ENCODE measurements at places on chromosomes 6 and 20.

GRCh38 chr6:33960345-33961313 lies 156.8 kb upstream of the MLN start:
- no peak for DNase-seq

DNA sequence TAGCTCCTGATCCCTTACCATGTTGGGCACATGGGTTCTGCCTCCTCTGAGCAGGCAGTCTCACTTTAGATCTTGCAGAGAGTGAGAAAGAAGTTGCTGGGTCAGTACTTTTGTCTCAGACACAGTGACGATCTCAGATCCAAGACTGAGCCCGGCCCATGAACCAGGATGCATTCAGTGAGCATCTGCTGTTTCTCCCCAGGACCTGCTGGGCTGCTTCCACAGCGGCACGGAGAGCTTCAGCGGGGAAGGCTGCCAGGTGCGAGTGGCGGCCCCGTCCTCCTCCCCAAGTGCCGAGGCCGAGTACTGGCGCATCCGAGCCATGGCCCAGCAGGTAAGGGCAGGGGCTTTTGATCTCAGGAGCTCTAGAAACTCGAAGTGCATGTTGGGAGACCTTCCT lies 53.9 kb upstream of the SMIM28 start:
- no peak for DNase-seq

DNA sequence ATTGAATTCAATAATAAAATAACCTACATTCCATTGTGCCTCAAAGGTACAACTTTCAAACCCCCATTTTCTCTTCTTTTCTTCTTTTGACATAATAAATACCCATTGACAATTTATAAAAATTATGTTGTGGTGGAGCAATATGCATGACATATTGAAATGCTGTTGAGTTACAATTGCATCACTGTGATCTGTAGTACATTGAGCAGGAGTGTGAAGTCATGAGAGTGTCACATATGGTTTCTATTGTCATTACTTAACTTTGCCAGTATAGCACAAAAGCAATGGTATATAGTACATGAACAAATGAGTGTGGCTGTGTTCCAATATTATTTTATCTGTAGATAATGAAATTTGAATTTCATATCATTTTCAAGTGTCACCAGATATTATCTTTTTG lies 441.3 kb downstream of the GJA1 start:
- no peak for DNase-seq

- DNase-seq = no peak
These were observed 23.9 kb upstream of the RALGAPA2 start for GRCh38 chr20:20736303-20736702.

GRCh38 chr20:38995536-38996044 lies 33.4 kb downstream of the DHX35 start:
- DNase-seq = no peak

GRCh38 chr6:166433096-166433495 lies 50.4 kb upstream of the MPC1 start:
- no peak for DNase-seq

DNA sequence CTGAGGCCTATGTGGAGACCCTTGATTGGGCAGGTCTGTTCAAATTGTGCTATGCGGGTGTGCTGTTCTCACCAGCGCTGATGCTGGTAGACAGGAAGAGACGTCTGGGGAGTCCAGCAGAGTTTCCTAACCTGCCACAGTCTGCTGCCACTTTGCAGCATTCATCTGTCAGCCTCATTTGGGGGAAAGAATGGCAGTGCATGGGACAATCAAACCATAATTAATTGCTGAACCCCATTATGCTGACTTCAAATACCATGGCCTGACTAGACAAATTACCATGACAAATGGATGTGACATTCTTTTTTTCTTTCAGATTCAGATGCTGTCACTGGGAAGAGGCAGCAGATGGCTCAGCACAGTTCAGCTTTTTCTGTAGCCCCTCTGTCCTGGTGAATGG lies 171.4 kb upstream of the SYNDIG1 start:
- no peak for DNase-seq

GRCh38 chr6:16969699-16970655 lies 131.9 kb upstream of the STMND1 start:
- no peak for DNase-seq

- DNase-seq = no peak
These were observed 98.3 kb upstream of the CHD6 start for GRCh38 chr20:41716436-41716835.

DNA sequence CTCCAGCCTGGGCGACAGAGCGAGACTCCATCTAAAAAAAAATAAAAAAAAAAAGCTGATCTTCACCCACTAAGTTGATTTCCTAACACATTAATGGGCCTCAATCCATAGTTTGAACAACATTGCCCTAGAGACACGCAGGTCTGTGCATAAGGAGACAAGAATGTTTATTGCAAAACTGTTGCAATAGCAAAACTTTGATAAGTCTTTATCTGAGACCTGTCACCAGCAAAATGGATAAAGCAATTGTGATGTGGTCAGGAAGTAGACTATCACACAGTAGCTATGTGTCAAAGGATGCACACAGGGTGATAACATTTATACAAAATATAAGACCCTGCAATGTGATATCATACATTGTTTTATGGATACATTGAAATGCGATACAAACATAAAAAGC lies 4.2 kb upstream of the ITPR3 start:
- DNase-seq = no peak

GRCh38 chr20:61429458-61430227 lies 177.6 kb downstream of the CDH4 start:
- DNase-seq = no peak

GRCh38 chr20:1877609-1878200 lies 17.5 kb upstream of the SIRPA start:
- no peak for DNase-seq

- DNase-seq = no peak
These were observed 16.7 kb upstream of the LMBRD1 start for GRCh38 chr6:69813508-69813907.

GRCh38 chr20:22394583-22394982 lies 189.8 kb downstream of the FOXA2 start:
- DNase-seq = no peak

GRCh38 chr20:34636648-34637047 lies 40.2 kb downstream of the PIGU start:
- DNase-seq = no peak

DNA sequence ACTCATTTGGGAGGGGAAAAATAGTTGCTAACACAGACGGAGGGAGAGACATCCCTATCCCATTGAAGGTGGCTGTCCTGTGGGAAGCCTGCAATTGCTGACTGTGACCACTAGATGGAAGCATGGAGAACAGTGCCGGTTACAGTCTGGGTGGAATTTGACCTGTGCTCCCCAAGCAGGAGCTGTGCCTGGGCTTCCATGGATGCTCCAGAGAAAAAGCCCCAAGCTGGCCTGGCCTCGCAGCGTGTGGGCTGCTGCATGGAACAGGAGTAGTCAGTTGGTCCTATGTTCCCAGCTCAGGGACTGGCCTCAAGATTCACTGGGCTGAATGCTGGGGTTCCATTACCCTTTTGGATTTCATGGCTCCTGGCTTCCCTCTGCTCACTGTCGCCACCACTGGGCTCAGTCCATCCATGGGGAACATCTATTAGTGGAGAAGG lies 116.3 kb upstream of the CHD6 start:
- no peak for DNase-seq

GRCh38 chr6:105259913-105260889 lies 80.4 kb upstream of the POPDC3 start:
- DNase-seq = no peak

GRCh38 chr6:25122001-25122400 lies 157.2 kb upstream of the CARMIL1 start:
- DNase-seq = no peak

DNA sequence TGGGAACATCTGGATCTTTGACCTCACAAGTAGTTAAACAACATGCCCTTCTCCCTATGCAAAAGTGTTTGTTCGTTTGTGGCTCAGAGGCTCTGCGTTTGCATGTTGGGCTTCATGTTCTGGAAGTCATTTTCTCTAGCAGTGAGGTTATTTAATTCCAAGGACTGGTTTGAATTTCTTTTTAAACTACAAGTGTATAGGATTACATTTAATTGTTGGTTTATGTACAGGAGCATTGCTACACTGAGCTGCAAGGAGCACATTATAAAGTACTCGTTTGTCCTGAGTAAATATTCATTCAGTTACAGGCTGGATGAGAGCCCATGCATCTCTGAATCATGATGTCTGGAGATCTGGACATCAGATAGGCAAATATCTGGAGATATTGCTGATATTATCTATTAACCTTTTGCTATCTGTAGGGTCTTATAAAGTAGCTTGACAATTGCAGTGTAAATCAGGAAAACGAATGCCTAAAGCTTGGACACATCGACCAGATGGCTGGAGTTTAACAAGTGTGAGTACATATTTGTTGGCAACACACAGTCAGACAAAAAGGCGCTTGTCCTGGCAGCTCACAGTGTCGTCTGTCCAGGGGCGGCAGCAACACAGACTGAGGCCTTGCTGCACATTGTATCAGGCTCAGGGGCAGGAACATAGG lies 84.6 kb downstream of the PDE7B start:
- no peak for DNase-seq

DNA sequence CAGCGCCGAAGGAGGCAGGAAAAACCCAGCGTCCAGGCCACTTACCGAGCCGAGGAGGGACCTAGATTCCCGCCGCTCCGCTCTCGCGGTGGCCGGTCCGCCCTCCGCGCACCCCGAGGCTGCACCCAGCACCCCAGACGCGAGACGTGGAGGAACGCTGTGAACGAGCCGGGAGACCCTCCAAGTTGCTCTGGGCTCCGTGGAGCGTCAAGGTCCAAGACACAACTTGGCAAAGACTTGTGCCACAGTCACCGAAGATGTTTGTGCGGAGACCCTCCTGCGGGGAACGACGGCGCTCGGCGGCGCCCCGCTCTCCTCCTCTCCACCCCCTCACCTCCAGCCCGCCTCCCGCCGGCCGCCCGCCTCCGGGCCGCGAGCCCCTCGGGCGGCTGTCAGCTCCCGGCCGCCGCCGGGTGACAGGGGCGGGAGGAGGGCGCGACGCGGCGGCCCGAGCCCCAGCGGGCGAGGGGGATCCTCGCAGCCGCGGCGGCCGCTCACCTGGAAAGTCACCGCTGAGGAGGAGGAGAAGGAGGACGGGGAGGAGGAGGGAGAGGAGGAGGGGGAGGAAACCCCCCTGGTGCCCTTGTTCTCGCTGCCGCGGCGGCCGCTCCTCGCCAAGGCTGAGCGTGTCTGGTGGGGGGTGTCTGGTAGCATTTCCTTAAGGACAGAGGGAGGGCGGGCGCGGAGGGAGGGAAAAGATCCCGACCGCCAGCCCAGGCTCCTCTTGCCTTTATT lies 637 bp upstream of the HIVEP2 start:
- DNase-seq = peak; percentile 23

DNA sequence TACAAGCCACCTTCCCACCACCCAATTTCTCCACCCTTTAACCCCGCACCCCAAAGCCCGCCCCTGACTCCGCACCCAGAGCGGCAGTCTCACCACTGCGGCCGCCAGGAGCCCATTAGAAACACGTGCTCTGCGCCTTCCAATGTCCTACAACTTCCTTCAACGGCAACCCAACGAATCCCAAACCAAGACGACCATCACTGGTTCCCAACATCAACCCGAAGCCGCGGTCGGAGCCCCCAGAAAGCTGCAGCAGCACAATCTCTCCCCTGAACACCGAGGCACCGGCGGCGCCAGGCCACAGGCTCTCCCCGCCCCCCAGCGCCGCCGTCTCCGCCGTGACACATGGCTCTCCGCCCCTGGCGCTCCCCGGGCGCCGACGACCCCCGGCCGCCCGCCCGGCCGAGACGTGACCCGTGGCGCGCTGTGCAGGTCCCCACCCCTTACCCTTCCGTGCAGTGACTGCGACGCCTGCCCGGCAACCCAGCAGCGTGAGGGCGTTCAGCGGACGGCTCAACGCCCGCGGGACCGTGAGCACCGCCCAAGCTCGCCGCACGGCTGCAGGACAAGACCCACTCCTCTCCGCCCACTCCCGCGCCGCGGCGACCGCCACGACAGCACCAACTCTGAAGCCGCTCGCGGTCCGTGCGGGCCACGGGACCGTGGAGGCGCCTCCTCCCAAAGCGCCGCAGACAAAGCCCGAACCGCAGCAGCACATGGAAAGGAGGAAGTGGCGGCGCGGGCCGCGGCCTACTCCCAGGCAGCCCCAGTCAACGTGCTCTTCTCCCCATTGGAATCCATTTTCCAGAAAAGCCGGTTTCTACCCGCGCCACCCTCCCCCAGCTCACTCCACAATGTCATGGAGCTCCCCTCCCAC lies 551 bp downstream of the SYNCRIP start:
- DNase-seq = peak; percentile 33

GRCh38 chr6:132506869-132507808 lies 5.8 kb downstream of the STX7 start:
- DNase-seq = no peak

- no peak for DNase-seq
These were observed 50.4 kb downstream of the GNAS-AS1 start for GRCh38 chr20:58800134-58800871.

DNA sequence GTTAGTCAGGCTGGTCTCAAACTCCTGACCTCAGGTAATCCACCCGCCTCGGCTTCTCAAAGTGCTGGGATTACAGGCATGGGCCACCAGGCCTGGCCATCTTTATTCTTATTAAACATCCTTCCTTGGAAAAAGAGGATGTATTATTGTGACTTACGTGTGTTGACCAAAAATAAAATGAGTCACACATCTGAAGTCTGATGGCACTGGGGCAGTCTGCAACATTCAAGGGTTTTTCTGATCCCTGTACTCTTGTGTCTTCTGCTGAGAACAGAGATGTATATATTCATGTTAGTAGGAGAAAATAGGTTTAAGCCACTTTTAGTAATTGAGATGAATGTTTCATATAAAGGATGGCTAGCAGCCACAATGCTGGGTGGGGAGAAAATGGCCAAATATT lies 129.9 kb upstream of the RIPOR2 start:
- DNase-seq = no peak

DNA sequence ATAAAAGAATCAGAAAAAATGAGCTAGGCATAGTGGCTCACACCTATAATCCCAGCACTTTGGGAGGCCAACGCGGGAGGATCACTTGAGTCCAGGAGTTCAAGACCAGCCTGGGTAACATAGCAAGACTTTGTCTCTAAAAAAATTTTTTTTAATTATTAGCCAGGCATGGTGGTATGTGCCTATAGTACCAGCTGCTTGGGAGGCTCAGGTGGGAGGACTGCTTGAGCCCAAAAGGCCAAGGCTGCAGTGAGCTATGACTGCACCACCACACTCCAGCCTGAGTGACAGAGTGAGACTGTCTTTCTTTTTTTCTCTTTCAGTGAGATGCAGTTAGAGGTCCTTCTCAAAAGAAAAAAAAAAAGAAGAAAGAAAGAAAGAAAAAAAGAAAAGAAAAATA lies 8.5 kb upstream of the SNRPC start:
- DNase-seq = no peak

GRCh38 chr6:67369679-67370078 lies 1265.4 kb upstream of the ADGRB3 start:
- DNase-seq = no peak

DNA sequence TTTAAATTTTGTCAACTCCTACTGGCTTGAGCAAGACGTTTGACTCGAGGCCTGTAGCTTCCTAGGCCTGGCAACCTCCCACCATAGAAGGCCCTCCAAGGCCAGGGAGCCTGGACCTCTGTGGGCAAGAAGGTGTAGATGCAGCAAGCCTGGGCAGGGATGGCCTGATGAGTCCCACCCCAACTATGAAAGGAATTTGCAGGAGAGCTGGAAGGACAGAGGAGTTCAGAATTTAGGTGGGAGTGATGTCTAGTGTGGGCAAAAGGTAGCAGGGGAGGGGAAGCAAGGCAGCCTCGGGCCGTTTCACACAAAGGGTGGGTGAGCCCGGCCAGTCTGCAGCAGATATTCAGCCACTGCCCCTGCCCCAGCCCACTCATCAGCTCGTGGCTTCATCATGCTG lies 245.2 kb downstream of the CDH26 start:
- no peak for DNase-seq
